ENCODE measurements at places on chromosomes 5 and 9.

DNA sequence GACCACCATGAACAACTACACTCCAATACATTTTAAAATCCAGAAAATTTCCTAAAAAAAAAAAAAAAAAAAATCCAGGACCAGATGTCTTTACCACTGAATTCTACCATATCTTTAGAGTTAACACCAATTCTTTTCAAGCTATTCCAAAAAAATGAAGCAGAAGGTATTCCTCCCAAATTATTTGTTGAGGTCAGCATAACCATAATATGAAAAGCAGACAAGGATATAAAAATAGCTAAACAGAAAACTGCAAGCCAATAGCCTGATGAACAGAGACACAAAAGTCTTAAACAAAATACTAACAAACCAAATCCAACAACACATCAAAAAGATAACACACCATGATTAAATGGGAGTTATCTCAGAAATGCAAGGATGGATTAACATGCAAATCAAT is 695.4 kb downstream of the PTPRD start:
- H3K27me3 ChIP-seq = no peaks in the 10 kb centered on the region
- H3K36me3 ChIP-seq = no peaks in the 10 kb centered on the region
- H3K4me1 ChIP-seq = no peaks in the 10 kb centered on the region
- no peak overlapping the region for H3K27ac ChIP-seq
- DNase-seq = no peak
- no peak overlapping the region for H3K4me3 ChIP-seq

- no peaks in the 10 kb centered on the region for H3K4me1 ChIP-seq
- DNase-seq = no peak
- H3K4me3 ChIP-seq = no peak overlapping the region
- no peak overlapping the region for H3K27ac ChIP-seq
Observed at GRCh38 chr5:95163079-95163478, 121.8 kb downstream of the MCTP1 start.

GRCh38 chr9:122446819-122447484 is 30.8 kb downstream of the OR1J1 start:
- H3K36me3 ChIP-seq = no peaks in the 10 kb centered on the region
- no peak overlapping the region for H3K27ac ChIP-seq
- no peaks in the 10 kb centered on the region for H3K4me1 ChIP-seq
- no peak for DNase-seq

- H3K27me3 ChIP-seq = no peaks in the 10 kb centered on the region
- H3K27ac ChIP-seq = peak overlapping the region; percentile 76
- no peaks in the 10 kb centered on the region for H3K36me3 ChIP-seq
- no peak overlapping the region for H3K4me3 ChIP-seq
- H3K4me1 ChIP-seq = no peaks in the 10 kb centered on the region
- DNase-seq = no peak
Observed at GRCh38 chr5:180817893-180818674, 15.5 kb upstream of the MGAT1 start.

DNA sequence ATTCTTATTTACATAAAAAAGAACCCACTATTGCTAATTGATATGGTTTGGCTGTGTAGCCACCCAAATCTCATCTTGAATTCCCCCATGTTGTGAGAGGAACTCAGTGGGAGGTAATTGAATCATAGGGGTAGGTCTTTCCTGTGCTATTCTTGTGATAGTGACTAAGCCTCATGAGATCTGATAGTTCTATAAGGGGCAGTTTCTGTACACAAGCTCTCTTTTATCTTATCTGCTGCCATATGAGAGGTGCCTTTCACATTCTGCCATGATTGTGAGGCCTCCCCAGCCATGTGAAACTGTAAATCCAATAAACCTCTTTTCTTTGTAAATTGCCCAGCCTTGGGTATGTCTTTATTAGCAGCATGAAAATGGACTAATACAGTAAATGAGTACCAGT is 58.2 kb upstream of the PRR16 start:
- no peaks in the 10 kb centered on the region for H3K36me3 ChIP-seq
- no peak for DNase-seq
- no peaks in the 10 kb centered on the region for H3K27me3 ChIP-seq
- peaks cover 9% of the 10 kb centered on the region for H3K4me1 ChIP-seq
- no peak overlapping the region for H3K4me3 ChIP-seq

- no peak overlapping the region for H3K27ac ChIP-seq
- H3K4me3 ChIP-seq = no peak overlapping the region
- no peaks in the 10 kb centered on the region for H3K36me3 ChIP-seq
- no peaks in the 10 kb centered on the region for H3K4me1 ChIP-seq
- no peak for DNase-seq
- no peaks in the 10 kb centered on the region for H3K27me3 ChIP-seq
Observed at GRCh38 chr5:44356231-44356630, 33.0 kb downstream of the FGF10 start.

DNA sequence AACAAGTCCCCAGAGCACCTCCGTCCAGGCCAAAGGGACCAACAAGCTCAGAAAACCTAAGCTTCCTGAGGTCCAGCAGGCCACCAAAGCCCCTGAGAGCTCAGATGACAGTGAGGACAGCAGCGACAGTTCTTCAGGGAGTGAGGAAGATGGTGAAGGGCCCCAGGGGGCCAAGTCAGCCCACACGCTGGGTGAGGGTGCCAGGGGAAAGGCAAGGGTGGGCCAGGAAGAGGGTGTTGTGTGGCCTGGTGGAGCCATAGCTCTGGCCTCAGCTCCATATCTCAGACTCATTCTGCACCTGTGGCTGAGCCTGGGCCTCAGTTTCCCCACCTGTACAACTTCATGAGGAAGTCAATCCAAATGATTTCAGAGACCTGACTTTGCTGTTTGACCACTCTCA is 20.7 kb downstream of the CD74 start:
- no peaks in the 10 kb centered on the region for H3K36me3 ChIP-seq
- no peaks in the 10 kb centered on the region for H3K4me1 ChIP-seq
- DNase-seq = no peak
- H3K4me3 ChIP-seq = no peak overlapping the region

DNA sequence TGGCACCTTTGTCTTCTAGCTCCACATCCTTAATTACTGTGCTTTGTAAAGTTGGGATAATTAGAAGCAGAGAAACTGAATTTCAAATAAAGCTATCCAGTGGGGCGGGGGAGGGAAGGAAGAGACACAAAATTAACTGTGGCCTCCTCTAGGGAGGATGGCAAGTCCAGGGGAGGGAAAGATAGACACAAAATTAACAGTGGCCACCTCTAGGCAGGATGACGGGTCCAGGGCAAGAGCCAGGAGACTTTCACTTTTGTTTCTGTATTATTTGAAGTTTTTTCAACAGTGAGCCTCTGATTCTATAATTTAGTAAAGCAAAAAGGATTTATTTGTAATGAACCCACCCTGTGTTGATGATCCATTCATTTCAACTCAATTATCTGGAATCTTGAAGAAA is 335.9 kb downstream of the MSX2 start:
- no peaks in the 10 kb centered on the region for H3K27me3 ChIP-seq
- H3K27ac ChIP-seq = no peak overlapping the region
- H3K4me3 ChIP-seq = no peak overlapping the region
- no peaks in the 10 kb centered on the region for H3K36me3 ChIP-seq

DNA sequence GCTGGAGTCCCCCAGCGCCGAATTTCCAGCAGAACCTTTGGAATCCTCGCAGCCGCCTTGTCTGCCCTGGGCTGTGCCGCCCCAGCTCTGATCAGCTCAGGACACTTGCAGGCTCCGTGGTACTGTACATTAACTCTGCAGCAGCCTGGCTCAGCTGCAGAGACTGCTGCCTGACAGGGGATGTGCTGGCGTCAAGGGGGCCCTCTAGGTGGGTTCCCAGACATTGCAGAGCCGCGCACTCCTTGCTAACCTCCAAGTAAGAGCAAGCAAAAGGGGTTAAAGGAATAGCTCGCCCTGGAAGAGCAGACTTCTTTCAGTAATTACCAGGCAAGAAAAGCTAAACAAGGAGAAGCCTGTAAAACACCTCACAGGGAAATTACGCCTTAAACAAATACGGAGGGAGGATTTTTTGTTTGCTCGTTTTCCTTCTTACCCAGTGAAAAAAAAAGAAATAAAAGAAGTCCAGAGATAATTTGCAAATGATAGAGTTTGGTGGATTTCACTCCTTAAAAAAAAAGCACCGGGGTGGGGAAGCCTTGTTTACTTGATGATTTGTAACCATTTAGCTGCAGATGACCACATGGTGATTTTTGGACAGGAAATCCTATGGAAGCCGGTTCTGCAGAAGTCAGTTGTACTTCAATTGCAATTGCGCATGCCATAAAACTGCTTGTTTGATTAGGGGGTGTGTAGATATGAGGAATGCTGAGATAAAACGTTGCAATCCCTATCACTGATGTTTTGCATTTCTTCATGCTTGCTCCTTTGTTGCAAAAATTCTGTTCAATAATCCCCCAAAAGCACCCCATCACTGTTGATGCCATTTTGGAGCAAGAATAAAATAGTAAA is 305.8 kb downstream of the PDE4D start:
- H3K27ac ChIP-seq = no peak overlapping the region
- no peaks in the 10 kb centered on the region for H3K27me3 ChIP-seq
- no peaks in the 10 kb centered on the region for H3K36me3 ChIP-seq
- DNase-seq = peak; percentile 14
- peak overlapping the region; percentile 24 for H3K4me3 ChIP-seq
- H3K4me1 ChIP-seq = peaks cover 22% of the 10 kb centered on the region

- H3K27me3 ChIP-seq = no peaks in the 10 kb centered on the region
- no peak overlapping the region for H3K27ac ChIP-seq
- no peaks in the 10 kb centered on the region for H3K4me1 ChIP-seq
- no peak overlapping the region for H3K4me3 ChIP-seq
Observed at GRCh38 chr5:140420226-140420570, 18.6 kb downstream of the ANKHD1 start.

DNA sequence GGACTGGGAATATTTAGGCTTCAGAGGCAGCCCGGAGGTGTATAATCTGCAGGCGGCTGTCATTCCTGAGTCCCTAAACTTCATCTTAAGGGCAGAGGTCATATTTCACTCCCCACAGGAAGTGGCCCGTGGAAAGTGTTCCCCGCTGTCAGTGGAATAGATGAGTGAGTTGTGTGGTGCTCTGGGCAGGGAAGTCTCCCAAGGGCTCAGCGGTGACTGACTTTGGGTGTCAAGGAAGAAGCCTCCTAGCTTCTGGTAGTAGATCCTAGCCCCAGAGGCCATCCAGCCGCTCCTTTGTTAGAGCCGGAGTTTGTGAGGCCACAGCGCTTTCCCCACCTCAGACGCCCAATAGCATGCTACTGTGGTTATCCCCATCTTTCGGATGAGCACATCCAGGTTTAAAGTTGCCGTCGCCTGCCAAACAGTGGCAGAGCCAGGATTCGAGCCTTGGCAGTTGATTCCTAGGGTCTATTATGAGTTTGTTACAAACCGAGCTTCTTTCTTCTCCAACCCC is 38.9 kb upstream of the TIFAB start:
- DNase-seq = no peak
- H3K27ac ChIP-seq = no peak overlapping the region
- H3K4me3 ChIP-seq = no peak overlapping the region
- peaks cover 59% of the 10 kb centered on the region for H3K27me3 ChIP-seq

GRCh38 chr5:151617841-151618710 is 26.9 kb upstream of the FAT2 start:
- no peak overlapping the region for H3K27ac ChIP-seq
- DNase-seq = no peak
- no peak overlapping the region for H3K4me3 ChIP-seq
- no peaks in the 10 kb centered on the region for H3K27me3 ChIP-seq
- no peaks in the 10 kb centered on the region for H3K4me1 ChIP-seq

DNA sequence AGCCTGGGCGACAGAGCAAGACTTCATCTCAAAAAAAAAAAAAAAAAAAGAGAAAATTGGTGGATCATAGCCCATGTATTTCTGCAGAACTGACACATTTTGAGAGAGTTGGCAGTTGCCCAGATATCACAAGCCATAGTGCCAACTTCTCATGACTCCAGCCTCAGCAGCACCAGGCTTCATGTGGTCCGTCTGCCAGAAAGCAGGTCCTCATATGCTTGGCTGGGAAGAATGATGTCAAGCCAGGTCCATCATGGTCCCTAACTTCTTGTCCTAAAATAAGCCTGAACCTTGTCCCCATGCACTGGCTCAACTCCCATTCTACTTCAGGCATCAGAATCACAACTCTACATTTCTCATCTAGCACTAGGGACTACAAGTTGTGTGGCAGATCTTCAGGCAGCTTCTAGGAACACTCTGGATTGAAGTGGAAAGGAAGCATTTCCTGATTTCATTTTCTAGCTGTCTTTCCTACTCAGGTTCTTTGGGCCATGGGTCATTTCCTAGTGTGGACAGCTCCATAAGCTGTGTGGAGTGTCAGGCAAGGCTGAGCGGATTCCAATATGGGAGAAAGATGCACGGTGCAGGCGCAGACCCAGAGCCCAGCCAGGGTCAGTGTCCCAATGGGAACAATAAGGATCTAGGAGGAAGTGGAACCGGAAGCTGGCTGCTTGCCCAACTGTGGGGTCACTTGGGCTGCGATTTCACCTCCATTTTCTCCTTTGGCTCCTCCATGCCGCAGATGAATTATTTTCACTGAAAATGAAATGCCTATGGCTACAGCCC is 90.1 kb downstream of the LMNB1 start:
- H3K27me3 ChIP-seq = no peaks in the 10 kb centered on the region
- H3K4me1 ChIP-seq = no peaks in the 10 kb centered on the region
- no peaks in the 10 kb centered on the region for H3K36me3 ChIP-seq

DNA sequence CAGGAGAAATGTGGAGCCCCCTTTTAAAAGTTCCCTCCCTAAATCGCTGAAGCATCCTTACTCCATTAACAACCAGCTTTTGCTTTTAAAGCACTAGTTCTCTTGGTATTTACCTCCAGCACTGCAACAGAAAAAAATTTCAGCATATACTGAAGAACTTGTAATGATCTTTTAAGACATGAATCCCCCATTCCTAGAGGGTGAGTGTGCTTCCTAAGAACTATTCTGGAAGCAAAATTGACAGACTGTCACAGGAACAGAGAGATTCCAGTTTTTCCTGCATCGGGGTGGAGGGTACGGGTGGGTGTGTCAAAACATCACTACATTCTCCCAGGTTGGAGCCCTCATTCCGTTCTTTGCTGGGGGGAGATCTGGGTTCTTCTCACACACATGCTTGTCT is 151.9 kb downstream of the EBF1 start:
- H3K4me3 ChIP-seq = no peak overlapping the region
- no peak overlapping the region for H3K27ac ChIP-seq
- DNase-seq = no peak
- H3K27me3 ChIP-seq = no peaks in the 10 kb centered on the region
- peaks cover 40% of the 10 kb centered on the region for H3K4me1 ChIP-seq
